Activated T-cell treated with anti-CD3 and anti-CD28 coated beads, Interleukin-2, amount 50 U/mL, for 72 hours (primary cell): ENCODE measurements at places on chromosomes 3 and 15.
A peak's percentile ranks its signal among the peaks of the same experiment; 100 is the strongest.

DNA sequence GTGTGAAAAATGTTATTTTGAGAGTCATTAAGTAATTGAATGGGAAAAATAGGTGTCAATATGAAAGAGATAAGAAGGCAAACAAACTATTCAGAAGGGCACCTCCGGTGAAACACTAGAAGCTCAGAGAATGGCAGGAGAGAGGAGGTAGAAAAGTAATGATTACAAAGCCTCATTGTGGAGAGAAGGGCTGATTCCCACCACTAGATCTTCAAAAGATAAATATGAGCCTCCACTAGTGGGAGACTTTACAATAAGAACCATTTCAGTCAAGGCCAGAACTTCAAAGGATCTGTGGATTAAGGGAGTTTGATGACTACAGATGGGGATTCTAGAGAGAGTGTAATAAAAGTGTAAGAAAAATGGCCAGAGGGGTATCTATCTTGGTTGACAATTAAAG is 535.6 kb downstream of the NLGN1 start:
- no peak for DNase-seq

DNA sequence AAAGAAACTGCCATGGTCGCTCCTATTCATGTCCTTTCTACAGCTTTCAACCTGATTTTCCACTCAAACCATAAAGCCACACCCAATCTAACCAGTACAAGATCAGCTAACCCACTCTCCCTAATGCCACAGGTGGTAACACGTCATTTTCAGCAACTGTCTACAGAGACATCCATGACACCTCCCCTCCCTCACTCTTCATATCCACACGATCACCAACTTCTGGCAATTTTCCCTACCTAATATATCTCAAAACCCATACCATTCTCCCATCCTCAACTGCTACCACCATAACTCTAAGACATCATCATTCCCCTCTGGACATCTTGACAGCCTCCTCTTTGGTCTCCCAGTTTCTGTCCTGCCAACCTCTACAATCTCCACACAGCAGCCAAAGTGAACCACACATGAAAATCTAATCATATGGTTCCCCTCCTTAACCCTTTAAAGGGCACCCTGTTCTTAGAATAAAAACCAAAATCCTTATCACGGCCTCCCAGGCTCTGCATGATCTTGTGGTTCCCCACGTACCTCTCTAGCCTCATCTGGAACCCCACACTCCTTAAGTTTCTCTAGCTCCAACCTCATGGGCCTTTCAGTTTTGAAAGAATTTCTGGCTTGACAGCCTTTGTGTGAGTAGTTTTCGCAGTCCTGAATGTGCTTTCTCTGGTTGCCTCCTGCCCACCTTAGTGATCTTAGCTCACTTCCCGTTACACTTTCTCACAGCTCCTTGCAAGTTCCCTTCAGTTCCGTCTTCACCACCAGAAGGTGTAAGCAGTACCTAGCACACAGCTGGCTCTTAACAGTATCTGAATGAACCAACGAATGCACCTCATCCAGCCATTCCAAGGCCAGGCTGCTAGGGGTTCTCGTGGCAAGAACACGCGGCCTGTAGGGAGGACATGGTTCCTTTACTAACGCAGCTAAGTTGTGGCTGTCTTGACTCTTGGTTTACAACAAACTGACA is 33.4 kb downstream of the SPINK8 start:
- peak; percentile 25 for DNase-seq

GRCh38 chr15:95996494-95996893 is 334.0 kb upstream of the NR2F2 start:
- peak; percentile 25 for DNase-seq

GRCh38 chr15:92666780-92667179 is 11.2 kb upstream of the FAM174B start:
- DNase-seq = no peak

GRCh38 chr3:335240-335639 is 138.7 kb downstream of the CHL1 start:
- no peak for DNase-seq

GRCh38 chr15:94845390-94845716 is 614.0 kb downstream of the MCTP2 start:
- DNase-seq = no peak

DNA sequence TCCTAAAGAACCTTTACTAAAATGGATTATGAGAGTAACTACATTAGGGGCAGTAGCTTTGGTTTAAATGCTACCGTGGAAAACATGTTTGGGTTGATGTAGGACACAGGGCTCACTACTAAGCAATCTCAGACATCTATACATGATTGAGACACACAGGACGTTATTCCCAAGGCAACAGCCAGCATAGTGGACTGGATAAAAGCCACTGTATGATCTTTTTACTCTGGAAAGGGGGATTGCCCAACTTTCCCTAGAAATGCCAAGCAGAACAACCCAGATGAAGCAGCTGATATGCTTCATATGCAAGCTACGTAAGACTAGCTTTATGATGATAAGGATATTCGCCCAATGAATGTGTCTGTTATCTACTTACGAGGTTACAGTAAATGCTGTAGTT is 144.6 kb downstream of the MYO9A start:
- DNase-seq = no peak

- no peak for DNase-seq
These were observed 149.5 kb downstream of the NLGN1 start for GRCh38 chr3:173547070-173547469.

DNA sequence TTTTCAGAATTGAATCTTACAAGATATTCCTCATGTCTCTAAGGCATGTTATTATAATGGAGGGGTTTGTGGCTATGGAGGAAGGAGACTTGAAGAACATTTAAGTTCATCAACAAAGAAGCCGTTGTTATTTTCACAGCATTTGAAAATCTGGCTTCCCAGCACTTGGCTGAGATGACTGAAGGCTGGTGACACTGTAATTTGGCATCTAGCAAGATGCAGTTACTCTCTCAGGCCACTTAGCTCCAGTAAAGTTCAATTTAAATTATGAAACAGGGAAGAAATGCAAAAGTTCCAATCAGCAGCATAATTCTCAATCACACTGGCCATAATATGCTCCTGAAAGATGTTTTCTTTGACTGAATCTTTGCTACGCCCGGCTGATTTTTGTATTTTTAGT is 139.4 kb upstream of the NUDT16 start:
- DNase-seq = no peak

DNA sequence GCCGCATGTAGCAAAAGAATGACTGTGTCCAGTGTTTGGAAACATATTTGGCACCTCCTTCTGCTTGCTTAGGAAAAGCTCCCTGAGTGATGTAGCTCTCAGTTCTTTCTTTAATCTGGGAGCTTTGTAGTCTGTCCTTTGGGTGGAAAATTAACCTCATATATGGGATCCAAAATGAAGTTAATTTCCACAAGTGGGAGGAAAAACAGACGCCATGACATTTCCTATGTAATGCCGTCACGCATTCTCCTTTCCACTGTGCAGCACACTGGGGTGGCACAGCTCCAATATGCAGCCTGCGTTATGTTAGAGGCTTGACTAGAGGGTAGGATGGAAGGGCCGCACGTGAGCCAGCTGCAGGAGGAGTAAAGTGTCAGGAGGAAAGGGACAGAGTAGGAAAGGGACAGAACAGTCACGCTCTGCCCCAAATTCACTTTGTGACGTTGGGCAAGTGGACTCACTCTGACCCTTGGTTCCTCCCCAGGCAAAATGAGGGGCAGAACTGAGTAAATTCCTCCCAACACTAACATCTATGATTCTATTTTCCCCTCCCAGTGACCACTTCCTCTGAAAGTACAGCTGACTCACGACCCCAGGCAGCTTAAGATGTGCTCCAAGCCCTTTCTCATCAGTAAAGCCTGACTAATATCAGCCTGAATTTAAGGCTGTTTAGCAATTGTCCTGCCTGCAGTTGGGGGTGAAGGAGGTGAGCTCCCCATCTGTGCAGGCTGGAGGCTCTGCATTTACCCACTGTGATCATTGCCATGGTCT is 176.5 kb upstream of the PFN2 start:
- peak; percentile 22 for DNase-seq

DNA sequence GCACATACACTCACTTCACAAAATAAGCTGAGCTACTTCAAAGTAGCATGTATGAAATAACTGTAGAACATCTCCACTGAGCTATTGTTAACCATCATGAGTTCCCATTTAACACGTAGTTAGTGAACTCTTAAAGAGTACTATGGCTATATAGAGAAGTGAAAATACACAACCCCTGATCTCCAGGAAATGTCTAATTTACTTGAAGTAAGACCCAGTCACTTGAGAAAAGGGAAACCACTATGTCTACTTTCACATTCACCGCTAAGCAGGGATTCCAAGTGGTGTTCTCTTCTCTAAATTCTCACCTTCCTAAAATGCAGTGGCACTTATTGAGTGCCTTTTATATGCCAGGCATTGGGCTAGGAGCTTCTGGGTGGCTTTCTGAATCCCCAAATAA is 35.0 kb upstream of the COLQ start:
- DNase-seq = no peak

- no peak for DNase-seq
These were observed 42.6 kb downstream of the ARIH1 start for GRCh38 chr15:72516777-72517176.

DNA sequence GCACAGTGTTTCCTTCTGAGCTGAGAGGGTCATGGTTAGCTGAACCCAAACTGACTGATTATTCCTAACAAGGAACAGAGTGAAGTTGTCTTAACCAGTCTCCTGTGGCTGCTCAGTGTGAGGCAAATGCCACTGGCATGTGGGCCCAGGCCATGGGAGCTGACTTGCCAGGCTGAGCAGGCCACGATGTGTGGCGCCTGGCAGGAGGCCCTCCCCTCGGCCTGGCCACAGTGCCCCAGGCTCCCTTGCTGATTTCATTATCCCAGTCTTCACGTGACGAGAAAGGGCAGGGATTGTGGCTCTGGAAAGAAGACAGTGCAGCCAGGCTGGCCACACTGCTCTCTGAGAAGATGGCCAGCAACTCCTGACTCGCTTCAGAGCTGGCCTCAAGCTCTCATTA is 58.8 kb downstream of the SLCO2A1 start:
- no peak for DNase-seq

- no peak for DNase-seq
These were observed 2.4 kb downstream of the VGLL4 start for GRCh38 chr3:11641316-11641682.

GRCh38 chr3:129121792-129122411 is at the start of gene RAB43:
TSS of gene RAB43 (minus strand) at chr3:129121804. CDS start at chr3:129121489, 315 bp downstream.
- peak; percentile 93 for DNase-seq

DNA sequence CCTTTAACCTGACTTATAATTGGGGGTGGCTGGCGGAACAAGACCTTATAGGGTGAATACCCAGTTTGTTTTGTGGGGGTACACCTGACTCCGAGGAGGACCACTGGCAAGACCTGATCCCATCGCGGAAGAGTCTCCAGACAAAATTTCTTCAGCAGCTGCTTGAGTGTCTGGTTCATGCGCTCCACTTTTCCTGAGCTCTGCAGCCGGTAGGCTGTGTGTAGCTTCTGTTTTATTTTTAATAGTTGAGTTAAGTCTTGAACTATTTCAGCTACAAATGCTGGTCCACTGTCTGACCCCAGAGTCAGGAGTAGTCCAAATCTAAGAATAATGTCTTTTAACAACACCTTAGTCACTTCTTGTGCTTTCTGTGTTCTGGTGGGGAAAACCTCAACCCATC is 21.2 kb upstream of the NOX5 start:
- no peak for DNase-seq

- no peak for DNase-seq
These were observed 20.8 kb downstream of the FEM1B start for GRCh38 chr15:68298336-68298735.

DNA sequence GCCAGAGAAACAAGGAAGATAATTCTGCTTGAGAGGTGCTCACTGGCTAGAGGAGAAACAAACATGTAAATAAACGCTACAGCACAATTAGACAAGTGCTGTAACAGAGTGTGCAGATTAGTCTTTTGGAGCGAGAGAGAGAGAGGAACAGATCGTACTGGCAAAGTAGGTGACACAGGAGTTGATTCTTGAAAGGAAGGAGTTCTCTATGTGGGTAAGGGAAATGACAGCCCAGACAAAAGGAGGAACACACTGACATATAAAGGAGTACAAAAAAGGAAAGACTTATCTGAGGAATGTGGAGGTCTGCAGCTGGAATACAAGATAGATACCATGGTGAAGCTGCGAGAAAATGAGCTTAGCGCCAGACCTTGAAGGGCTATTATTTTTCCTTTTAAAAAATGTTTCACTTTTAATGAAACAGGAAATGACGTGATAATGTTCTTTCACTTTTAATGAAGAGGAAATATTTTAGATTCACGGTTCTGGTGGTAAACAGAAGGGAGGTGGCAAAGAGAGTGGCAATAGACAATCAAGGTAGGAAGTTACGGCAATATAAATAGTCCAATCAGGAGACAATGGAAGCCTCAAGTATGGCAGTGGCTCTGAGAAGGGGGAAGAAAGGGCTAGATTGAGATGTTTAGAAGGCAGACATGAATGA is 202.9 kb downstream of the VPS13C start:
- no peak for DNase-seq

DNA sequence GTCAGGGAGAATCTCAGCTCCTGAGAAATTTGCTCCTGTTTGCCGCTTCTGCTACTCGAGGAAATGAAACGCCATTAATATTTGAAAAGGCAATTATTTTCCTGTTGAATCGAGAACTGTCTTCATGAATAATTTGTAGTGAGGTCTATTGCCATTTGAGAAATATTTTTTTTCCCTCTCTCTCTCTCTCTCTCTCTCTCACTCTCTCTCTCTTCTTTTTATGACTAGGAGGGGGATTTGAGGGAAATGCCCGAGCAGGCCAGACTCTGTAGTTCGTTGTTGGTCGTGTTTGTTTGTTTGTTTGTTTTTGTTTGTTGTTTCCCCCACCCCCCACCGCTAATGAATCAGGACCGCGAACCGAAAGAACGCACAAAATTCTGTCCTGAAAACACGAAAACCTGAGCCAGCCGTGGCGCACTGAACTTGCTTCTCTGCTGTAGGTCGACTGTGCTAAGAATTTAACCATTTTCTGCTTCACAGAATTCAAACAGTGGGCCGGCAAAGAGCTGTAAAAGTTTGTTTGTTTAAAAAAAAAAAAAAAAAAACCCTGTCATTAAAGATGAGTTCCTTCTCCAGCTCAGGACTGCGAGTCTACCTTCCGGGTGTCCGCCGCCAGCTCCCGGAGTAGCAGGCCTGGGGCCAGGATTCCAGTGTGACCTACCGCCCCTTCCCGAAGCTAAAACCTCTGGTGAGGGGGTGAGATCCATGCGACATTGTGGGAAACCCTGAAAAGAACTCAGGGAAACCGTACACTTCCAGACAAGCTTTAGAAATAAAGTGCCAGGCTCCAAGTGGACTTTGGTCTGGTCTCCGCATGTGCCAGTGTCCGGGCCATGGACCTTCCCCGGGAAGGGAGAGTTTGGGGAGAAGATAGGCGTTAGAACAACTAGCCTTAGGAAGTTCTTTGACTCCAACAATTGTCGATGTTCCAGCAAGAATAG is 12.1 kb downstream of the ZIC4 start:
- no peak for DNase-seq

- peak; percentile 2 for DNase-seq
These were observed 715.6 kb downstream of the ROBO1 start for GRCh38 chr3:79052054-79052681.

GRCh38 chr3:85426121-85426520 is 467.3 kb downstream of the CADM2 start:
- no peak for DNase-seq

DNA sequence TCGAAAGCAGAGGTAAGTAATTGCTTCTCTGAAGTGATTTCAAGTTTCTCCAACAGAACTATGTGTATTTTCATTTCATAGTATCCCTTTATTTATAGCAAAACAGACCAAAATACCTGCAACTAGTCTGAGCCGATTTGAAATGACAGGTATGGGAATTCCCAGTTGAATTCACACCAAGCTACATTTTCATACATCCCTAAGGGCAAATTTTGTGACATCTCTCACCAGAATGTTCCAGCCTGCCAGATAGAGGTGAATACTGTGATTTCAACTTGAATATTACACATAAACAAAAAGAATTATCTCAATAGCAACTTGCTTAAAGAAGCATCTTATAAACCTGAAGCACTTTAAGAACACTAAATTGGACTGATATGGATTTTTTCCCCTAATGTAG is 235.7 kb downstream of the SLC9A9 start:
- no peak for DNase-seq
